ENCODE measurements at places on chromosomes 5 and 9.

- DNase-seq, result no peak
Measured at GRCh38 chr9:114606597-114607207, 4.4 kb upstream of the TMEM268 start.

DNA sequence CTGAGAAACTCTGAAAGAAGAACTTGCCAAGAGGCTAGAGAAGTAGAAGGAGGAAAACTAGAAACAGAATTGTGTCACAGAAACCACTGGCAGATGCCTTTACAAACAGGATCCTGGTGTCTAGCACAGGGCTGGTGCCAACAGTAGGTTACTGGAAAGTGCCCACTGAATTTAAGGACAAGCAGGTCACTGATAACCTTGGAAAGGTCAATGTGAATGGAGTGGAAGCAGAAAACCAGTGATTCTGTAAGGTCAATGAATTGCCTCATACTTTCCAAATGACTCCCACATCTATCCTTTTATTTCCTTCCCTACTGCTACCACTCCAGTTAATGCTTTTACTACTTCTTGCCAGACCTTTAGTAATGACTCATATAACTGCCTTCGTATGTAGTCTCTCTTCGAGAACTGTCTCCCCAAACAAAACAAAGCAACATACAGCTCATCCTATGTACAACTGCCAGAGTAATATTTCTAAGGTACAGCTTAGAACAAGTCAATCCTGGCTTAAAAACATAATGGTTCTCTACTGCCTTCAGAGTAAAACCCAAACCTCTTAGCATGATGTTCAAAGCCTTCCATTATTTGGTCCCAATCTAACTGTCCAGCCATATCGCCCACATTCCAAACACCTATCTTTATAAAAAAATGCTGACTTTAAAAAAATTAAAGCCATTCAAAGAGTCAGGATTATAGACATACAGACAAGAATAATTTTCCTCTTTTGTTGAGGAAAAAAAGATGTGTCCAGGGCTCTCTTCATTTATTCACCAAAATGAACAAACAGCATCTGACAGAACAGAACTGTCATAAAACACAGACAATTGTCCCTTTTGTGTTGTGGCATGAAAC lies 52.5 kb downstream of the NR3C1 start:
- DNase-seq, result no peak

GRCh38 chr5:146076028-146076427 lies 29.3 kb downstream of the PLAC8L1 start:
- no peak for DNase-seq

- no peak for DNase-seq
Measured at GRCh38 chr9:93726147-93726546, 149.8 kb downstream of the PHF2 start.

DNA sequence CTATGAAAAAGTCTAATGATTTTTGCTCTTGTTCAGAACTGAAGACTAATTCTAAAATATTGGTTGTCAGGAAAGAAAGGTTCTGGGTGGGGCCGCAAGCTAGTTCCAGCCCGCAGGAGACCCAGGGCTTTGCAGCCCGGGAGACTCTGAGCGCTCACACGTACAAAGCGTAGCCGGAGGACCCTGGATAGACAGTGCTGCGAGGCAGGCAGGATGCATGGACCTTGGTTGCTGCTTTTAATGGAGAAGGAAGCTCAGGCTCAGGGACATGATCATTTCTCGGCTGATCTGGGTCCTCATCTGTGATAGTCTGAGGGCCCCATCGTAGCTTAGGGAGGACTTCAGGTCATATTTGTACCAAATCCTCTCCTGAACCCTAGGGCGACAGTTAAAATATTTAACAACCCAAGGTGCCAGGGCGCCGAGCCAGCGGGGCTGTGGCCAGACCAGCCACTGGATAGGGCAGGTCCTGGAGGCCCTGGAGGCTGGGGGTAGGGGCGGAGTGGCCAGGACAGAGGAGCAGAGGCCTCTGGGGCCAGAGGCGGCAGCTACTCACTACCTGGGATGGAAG lies 70.1 kb upstream of the UNC5A start:
- DNase-seq, result no peak

- DNase-seq, result no peak
Measured at GRCh38 chr9:98576354-98576753, 132.4 kb downstream of the GABBR2 start.

- no peak for DNase-seq
Measured at GRCh38 chr5:159655757-159656409, 260.4 kb upstream of the ADRA1B start.

DNA sequence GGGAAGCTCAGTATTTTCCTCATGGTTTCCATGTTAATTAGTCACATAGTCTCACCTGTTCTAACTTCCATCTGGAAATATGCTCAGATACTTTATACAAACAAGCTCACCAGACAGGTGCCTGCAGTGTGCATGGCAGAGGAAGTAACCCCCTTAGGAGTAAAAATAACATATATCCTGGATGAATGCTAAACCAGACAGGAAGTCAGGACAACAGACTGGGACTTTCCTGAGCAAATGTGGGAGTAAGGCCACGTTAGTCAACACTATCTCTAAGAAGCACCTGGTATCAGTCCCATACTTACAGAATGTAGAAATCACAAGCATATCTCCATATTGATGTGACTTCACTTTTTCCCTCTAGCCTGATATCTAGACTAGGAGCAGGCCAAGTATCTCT lies 128.4 kb downstream of the SEC61B start:
- no peak for DNase-seq

DNA sequence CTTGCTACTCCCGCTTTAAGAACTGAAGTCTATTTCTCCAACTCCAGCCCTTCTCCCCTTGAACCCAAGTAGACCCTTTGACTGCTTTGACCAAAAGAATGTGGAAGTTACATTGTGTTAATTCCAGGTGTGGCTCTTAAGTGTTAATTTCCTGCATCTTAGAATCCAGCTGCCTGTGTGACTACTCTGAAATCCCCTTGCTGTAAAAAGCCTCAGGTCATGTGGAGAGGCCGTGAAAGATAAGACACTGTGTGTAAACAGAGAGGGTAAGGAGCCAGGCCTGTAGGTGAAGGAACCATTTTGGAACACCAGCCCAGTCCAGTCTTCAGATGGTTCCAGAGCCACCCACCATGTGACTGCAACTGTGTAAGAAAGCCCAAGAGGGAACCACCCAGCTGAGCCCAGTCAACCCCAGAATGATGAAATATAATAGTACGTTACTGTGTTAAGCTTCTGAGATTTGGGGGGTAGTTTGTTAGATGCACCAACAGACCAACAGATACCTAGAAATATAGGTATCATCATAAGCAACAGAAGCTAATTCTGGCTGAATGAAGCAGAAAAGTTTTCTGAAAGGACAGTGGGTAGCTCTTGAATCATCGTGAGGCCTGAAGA lies 59.4 kb upstream of the CCDC112 start:
- no peak for DNase-seq

GRCh38 chr9:98986866-98987651 lies 43.4 kb downstream of the COL15A1 start:
- no peak for DNase-seq

- DNase-seq, result no peak
Measured at GRCh38 chr9:131927091-131927490, 152.6 kb downstream of the MED27 start.

- DNase-seq, result no peak
Measured at GRCh38 chr5:137649228-137649935, 86.5 kb downstream of the KLHL3 start.

- DNase-seq, result no peak
Measured at GRCh38 chr5:121919046-121919445, 42.7 kb upstream of the SRFBP1 start.

- no peak for DNase-seq
Measured at GRCh38 chr9:107373809-107374208, 90.7 kb downstream of the RAD23B start.

DNA sequence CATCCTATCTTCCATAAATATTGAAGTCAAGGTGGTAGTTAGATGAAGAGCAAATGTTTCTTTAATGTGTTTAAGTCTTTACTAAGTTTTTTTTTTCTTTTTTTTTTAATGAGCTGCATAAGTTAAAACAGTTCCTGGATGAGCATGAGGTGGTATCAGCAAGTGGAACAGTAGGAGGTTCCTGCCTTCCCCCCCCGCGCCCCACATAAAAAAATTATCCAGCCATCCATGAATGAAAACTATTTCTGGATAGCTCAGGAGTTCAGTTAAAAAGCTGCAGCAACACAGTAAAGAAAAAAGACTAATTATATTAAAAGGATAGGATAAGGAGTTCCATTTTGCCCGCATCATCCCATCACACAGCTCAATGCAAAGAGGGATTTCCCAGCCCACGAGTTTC lies 349.5 kb downstream of the CDH18 start:
- no peak for DNase-seq

DNA sequence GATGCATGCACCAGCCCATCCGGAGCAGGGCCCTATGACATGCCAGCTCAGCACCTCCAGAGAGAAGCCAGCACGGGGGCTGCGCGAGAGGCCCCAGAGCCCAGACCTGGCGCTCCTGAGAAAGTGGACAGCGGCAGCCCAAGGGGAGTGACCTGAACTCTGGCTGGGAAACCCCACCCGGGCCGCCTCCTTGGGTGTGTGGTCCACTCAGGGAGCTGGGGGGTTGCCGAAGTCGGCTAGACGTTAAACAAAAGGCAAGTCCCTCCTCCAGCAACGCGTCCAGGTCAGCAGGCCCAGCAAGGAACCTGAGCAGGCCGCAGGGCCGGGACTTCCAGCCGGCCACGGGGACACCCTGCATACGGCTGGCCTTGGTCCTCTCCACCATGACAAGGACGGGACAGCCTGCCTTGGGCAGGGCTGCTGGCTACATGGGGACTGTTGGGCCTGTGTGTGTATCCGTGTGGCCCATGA lies 35.7 kb downstream of the NACC2 start:
- DNase-seq, result peak; percentile 21

GRCh38 chr5:73387601-73388305 lies 60.8 kb downstream of the FOXD1 start:
- DNase-seq, result no peak

- no peak for DNase-seq
Measured at GRCh38 chr5:141478321-141478945, 2.7 kb downstream of the PCDHGC3 start.

GRCh38 chr5:82817897-82818676 lies 259.1 kb downstream of the TMEM167A start:
- DNase-seq, result no peak

DNA sequence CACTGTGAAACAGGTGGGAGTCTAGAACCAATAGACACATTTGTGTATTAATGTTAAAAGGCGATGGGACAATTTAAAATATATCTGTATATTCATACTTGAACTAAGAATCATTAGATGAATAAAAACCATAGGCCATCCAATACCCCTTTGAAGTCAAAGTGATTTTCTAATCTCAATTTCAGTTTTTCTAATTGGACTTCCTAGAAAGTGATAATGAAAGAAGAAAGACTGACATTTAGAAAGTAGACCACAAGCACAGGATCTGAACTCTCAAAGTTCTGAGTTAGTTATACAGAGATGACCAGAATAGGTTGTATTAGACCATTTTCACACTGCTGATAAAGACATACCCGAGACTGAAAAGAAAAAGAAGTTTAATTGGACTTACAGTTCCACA lies 412.8 kb upstream of the PIK3R1 start:
- no peak for DNase-seq

- no peak for DNase-seq
Measured at GRCh38 chr9:37729499-37729898, 24.1 kb upstream of the TRMT10B start.

GRCh38 chr9:87714819-87715218 lies 11.1 kb upstream of the CTSL start:
- no peak for DNase-seq

DNA sequence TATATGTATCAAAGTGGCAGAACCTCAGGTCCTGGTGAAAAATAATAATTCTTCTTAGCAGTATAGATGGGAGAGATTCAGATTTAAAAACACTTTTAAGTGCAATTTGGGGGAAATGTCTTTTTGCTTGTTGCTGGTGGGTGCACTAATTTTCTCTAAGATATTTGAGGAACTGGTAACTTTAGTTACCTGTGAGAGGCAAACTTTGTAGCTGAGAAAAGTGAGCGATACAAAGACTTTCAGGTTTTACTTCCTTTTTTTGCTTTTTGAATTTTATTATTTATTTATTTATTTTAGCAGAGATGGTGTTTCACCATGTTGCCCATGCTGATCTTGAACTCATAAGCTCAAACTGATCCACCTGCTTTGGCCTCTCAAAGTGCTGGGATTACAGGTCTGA lies 303.1 kb upstream of the PTGER4 start:
- no peak for DNase-seq

DNA sequence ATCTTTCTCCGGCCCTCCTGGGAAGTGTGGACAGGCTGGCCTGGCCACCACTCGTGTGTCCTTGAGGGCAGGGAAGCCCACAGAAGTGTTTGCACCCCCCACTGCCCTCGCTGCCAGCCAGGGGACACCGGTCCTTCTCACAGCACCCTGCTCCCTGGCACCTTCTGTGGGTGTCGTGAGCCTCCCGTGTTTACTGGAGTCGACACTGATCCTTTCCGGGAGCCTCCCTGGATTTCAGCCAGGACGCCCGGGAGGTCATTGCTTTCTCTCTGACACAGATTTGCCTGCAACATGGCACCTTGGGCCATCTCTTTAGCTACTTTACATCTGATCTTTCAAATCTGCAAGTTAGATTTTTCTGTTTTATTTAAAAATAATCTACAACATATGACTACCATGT lies 120.4 kb upstream of the CACNA1B start:
- DNase-seq, result no peak
